ENCODE measurements at places on chromosomes 3 and 15.

GRCh38 chr3:106172780-106173179, 304.0 kb upstream of the CBLB start:
- no peak for DNase-seq

DNA sequence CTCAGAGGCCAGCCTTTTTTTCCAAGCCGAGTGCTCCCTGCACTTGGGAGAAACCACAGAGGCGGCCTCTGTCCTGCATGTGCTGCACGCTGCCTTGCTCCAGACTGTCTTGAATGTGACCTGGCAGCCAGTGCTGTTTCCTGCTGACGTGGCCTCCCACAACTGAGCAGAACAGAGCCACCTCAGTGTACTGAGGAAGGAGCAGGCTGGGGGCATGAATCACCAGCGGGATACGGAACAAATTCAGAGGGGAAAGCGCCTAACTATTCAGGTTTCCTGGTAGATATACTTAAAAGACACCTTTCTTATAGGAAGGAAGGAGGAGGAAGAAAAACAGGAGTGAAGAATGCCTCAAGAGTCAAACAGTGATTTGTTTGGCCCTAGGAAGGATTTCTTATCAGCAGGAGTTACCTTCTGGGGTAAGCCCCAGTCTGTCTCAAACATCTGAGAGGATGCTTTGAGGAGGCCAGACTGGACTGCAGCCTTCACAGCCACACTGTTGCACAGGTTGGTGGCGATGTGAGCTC, 114.0 kb downstream of the FNDC3B start:
- peak; percentile 69 for DNase-seq

- no peak for DNase-seq
Measured at GRCh38 chr15:34684351-34684750, 70.4 kb downstream of the GJD2 start.

DNA sequence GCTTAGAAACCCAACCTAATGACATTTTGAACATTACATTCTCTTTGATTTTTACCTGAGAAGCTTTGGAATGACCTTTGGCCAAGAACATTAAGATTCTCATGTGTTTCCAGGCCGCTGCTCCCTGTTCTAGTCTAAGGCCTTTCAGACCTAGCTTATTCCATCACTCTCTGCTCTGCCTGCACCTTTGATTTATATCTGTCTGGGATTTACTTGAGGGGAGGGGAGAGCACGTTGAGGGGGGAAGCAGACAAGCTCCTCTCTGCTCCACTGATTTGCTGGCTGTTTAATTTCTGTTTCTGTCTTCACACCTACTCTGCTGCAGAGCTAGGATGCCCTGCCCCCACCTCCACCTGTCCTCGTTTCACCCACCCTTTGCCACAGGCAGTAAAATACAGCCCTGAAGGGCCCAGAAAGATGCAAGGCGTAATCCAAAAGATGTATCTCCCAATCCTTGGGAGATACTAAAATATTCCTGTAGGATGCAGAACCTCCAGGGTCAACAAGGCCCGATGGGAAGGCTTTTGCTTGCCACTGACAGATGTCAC, 429.8 kb downstream of the EPHB1 start:
- DNase-seq: no peak

GRCh38 chr15:45443645-45444044, 65.3 kb upstream of the GATM start:
- no peak for DNase-seq

GRCh38 chr3:160331127-160331937, 67.7 kb downstream of the IFT80 start:
- no peak for DNase-seq

- DNase-seq: no peak
Measured at GRCh38 chr15:99042892-99043291, 35.3 kb upstream of the PGPEP1L start.

GRCh38 chr3:131047582-131047981, 20.9 kb downstream of the NEK11 start:
- DNase-seq: no peak

- DNase-seq: no peak
Measured at GRCh38 chr3:129521611-129522010, 6.8 kb upstream of the RHO start.

GRCh38 chr3:65060904-65061303, 373.1 kb upstream of the ADAMTS9 start:
- no peak for DNase-seq

GRCh38 chr15:73009066-73010056, 42.9 kb upstream of the NEO1 start:
- DNase-seq: no peak

DNA sequence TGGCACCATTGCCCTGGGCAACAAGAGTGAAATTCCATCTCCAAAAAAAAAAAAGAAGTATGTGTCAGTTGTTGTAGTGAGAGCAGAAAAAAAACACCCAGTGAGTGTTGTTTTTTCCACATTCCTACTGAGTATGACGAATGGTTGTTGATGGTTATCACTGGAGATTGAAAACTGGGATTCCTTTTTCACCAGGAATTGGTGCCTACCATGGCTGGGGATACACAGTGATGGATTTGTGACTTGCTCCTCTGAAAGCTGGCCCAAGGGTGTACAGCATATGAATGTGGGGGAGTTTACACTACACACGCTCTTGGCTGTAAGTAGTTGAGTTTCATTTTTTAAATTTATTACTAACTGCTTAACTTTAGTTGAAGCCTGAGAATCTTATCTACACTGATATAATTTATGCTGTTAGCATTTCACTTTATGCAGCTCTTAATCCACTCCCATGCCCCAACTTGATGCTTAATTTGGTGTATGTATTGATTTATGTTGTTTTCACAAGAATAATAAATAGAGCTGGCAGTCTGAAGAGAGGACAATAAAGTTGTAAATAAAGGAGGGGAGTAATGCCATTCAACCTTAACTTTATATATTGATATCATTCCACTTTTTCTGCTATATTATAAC, 56.0 kb upstream of the MME start:
- DNase-seq: no peak

GRCh38 chr15:90691369-90691768, 25.8 kb upstream of the BLM start:
- no peak for DNase-seq

- no peak for DNase-seq
Measured at GRCh38 chr15:89677381-89677780, 1.8 kb downstream of the PLIN1 start.

- peak; percentile 1 for DNase-seq
Measured at GRCh38 chr15:89905846-89906378, 6.8 kb downstream of the ARPIN start.

DNA sequence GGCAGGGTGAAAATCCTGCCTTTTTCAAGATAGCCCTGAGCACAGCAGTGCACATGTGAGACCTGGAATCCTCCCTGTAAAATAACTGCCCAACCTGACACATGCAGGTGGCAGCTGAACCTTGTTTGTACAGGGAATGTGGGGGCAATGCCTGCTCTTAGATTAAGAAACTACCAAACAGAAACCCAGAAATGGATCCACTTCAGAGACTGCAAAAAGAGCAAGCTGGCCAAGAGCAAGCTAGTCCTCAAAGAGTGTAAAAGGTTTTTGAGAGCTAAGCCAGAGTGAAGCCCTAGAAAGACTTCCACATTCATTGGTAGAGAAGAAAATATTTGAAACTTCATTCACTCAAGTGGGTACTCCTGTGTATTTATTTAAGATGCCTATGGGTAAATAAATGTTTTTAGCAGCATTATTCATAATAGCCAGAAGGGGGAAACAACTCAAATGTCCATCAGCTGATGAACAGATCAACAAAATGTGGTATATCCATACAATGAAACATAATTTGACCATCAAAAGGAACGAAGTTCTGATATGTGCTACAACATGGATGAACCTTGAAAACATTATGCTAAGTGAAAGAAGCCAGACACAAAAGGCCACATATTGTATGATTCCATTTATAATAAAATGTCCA, 96.0 kb upstream of the TSC22D2 start:
- no peak for DNase-seq

- DNase-seq: no peak
Measured at GRCh38 chr3:29011966-29012365, 268.9 kb upstream of the RBMS3 start.

- no peak for DNase-seq
Measured at GRCh38 chr3:100384733-100385525, 16.0 kb downstream of the TOMM70 start.

- no peak for DNase-seq
Measured at GRCh38 chr3:134432236-134432635, 53.5 kb downstream of the ANAPC13 start.

- no peak for DNase-seq
Measured at GRCh38 chr15:48811325-48811958, 573 bp upstream of the CEP152 start.

DNA sequence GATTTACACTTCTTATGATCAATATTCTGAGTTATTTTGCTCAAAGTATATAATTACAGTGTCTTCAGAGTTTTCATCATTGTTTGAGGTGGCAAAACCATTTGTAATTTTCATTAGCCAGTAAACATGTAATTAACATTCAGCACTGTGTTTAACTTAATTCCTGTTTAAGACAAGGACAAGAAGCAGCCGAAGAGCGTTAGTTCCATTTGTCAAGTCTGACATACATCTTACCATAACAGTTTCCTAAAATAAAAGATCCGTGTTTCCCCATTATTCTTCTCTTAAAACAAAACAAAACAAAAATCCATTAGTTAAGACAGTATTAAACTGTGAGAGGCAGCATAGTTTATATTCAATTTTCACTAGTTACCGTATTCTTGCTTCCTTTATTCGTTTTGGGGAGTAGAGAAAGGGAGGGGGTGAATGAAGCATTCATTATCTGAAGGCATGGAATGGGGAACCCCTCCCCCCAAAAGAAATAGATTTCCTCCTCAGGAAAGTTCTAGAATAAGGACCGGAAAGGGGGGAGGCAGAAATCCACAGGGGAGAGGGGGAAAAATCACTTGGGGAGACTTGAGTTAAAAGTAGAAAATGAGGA, 5.5 kb upstream of the NR2F2 start:
- no peak for DNase-seq

DNA sequence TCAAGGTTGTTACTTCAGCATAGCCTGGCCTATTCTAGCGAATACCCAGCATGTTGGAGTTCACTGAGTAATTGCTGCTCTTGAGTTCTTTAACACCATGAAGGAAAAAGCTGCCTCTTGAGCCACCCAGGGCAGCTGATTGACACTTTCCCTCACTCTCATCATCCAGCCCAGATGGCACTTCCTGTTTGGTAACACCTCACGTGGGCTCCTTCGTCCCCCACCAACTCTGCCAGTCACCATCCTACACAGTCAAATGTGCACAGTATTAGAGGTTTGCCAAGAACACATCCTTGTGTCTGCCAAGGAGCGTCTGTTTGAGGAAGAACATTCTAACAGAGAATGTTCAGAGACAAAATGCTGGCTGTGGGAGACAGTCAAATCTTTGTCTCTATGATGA, 266.3 kb downstream of the RPLP1 start:
- no peak for DNase-seq

DNA sequence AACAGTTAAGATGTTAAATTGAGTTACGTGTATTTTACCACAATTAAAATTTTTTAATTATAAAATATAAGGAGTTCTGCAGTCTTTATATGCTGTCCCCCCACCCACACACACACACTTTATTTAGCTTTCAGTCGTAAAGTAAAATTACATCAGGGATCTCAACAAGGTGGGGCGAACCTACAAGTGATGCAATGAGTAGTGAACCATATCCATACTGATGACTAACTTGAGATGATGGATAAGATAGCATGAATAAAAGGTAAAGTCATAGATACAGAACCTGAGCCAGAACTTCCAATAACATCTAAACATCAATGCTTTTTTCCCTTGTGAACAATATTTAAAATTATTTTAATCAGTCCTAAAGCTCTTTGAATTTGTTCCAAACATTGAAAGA, 77.2 kb downstream of the VPS13C start:
- no peak for DNase-seq

DNA sequence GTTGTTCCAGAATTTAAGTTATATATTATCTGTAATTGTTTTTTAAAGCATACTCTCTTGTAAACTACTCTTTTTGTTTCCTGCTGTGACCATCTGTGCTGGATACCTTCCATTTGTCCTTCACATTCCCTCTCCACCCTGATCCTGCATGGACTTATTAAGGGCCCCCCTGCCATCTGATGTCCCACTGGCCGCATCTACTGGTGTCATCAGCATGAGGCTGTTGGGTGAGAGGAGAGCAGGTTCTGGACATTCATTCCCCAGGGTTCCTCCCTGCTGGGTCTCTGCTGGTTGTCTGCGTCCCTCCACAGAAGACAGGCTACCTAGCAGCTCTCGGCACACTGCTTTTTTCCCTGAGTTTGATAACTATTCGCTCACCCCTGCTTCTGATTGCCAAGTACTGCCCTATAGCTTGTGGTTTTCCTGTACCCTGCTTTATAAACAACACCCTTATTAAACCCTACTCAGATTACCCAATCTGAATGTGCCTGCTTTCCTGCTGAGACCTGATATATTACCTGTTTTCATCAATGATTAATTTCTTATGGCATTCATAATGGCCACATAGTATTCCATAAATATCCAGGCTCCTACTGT, 7.7 kb downstream of the CMTM8 start:
- DNase-seq: no peak

All from activated CD8-positive, alpha-beta memory T cell treated with anti-CD3 and anti-CD28 coated beads for 24 hours (primary cell).